ENCODE measurements at places on chromosomes 5 and 9. TPM values are rescaled to one million over a fixed set of nuclear protein-coding genes. Genes with fewer than 3 reads are reported as not detected.

DNA sequence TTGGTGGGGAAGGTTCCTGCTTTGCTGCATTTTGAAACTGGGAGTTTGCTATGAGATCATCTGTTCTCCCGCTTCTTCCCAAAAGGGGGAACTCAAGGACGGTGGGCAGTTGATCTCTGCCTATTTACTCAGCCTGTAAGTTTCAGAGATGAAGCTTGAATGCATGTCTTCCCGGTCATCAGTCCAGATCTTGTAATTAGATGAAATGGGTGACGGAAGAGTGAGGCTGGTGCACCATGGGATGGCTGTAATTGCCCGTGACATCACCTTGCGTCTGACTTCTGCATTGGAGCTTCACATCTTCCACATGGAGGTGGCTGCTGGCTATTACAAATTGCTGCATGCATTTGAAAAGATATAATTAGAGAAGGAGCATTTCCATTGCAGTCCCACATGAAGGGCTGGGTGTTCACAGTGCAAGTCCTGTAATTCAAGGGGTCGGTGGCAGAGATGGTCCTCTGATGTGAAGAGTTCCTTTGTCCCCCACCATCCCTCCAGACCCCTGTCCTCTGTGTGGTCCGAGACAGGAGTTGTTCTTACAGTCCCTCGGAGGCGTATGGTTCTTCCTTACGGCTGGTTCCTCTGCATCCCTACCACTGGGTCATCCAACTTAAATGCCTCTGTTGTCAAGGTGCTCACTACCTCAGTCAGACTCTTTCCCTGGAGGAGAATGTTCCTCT lies 72.9 kb downstream of the ZNF618 start:
- no peak for DNase-seq

The PCDHGB4 gene
- polyA plus RNA-seq = 5.9 TPM

The SCGB3A2 gene
- 1,703 TPM for polyA plus RNA-seq

- DNase-seq = no peak
Observed at GRCh38 chr5:150562832-150563231, 54.9 kb downstream of the NDST1 start.

- no peak for DNase-seq
Observed at GRCh38 chr9:98972716-98973115, 29.0 kb downstream of the COL15A1 start.

GRCh38 chr5:137498301-137498735 lies 808 bp downstream of the SPOCK1 start:
- no peak for DNase-seq

GRCh38 chr5:43190755-43191603 lies 1.0 kb upstream of the NIM1K start:
- DNase-seq = no peak

The ELOVL7 gene
- 5.4 TPM for polyA plus RNA-seq

DNA sequence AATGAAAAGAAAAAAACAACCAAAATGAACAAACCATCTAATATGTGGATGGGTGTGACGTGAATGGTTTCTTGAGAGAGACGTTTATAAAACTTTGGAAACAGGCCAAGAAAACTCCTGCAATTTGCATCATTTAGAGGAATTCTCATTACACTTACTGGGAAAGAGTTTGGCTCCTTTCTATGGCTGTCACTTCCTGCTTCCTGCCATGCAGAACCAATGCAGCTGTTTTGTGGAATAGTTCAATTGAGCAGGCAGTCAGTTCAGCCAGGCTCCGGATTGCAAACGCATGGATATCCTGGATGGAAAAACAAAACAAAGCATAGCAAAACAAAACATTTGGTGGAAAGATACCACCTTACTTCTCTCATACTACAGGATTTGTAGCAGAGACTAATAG lies 36.6 kb downstream of the FAM114A2 start:
- DNase-seq = peak; percentile 73

DNA sequence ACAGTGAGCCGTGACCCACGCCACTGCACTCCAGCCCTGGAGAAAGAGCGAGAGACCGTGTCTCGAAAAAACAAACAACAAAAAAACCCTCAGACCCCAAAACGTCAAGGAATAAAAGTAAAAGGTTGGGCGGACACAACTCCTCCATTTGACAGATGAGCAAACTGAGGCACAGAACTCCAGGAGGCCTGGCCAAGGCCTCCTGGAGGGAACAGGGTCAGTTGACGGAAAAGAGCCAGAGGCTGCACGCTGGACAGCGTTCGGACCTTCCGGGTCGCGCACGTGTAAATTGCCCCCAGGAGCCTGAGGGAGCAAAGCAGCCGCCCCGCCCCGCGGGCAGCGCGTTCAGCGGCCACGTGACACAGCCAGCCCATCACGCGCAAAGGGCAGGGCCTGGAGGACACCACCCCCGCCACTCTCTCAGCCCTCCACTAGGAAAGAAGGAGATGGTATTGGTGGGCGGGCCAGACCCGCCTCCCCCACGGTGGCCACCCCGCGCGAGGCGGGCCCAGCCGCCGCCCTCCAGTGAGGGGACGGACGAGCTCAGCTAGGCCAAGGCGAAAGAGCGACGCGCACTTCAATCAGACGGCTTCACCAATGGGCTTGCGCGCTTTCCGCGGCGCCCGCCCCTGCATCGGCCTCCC lies 81.5 kb downstream of the PTPDC1 start:
- DNase-seq = peak; percentile 99

Data from left lung (tissue), 14 donors.